ENCODE measurements at places on chromosomes 13 and 19. TPM values are rescaled to one million over a fixed set of nuclear protein-coding genes. Genes with fewer than 3 reads are reported as not detected.
A peak's percentile ranks its signal among the peaks of the same experiment; 100 is the strongest.

GRCh38 chr19:2058570-2059421, 7.8 kb upstream of the MKNK2 start:
- H3K4me3 ChIP-seq, result peak overlapping the region; percentile 44
- H3K27me3 ChIP-seq, result no peaks in the 10 kb centered on the region
- no peak for DNase-seq
- peaks cover 37% of the 10 kb centered on the region for H3K4me1 ChIP-seq
- no peaks in the 10 kb centered on the region for H3K36me3 ChIP-seq

GRCh38 chr13:19590423-19590822, 29.1 kb upstream of the TPTE2 start:
- H3K27ac ChIP-seq, result no peak overlapping the region
- H3K4me1 ChIP-seq, result no peaks in the 10 kb centered on the region
- no peak for DNase-seq
- no peak overlapping the region for H3K4me3 ChIP-seq
- H3K36me3 ChIP-seq, result no peaks in the 10 kb centered on the region

DNA sequence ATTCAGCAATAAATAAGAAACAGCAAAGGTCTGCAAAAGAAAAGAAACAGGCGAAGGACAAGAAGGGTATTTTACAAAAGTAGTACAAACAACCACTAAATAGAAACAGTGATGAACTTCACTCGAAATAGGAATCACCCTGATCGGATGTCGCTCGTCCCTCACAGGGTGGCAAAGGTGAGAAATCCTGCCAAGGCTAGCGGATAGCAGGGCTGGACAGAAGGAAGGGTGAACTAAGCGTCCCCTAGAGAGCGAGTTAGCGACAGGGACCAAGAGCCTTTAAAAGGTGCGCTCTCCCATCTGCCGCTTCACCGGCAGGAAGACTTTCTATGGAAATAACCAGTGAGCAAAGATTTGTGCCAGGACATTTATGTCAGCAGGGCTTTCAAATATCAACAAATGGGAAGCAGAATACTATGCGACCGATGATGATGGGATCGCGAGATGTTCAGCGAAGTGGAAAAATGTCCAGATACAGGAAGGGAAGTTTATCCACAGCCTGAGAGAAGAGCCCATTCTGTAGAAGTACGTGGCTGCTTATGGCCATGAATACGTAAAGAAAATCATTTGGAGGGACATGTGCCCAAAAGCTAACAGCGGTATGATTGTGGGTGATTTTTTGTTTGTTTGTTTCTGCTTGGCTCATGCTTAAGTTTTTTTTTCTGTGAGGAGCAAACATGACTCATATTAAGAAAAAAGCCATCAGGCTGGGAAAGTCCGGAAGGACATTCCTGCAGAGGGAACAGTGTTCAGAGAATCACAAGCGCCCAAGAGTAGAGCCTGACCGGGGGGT, 18.9 kb downstream of the ELAVL1 start:
- no peak overlapping the region for H3K4me3 ChIP-seq
- peak overlapping the region; percentile 52 for H3K27ac ChIP-seq
- no peaks in the 10 kb centered on the region for H3K27me3 ChIP-seq
- H3K36me3 ChIP-seq, result peaks cover 20% of the 10 kb centered on the region
- peak; percentile 72 for DNase-seq
- peaks cover 48% of the 10 kb centered on the region for H3K4me1 ChIP-seq

BEST2 gene
- not detected for total RNA-seq

DNA sequence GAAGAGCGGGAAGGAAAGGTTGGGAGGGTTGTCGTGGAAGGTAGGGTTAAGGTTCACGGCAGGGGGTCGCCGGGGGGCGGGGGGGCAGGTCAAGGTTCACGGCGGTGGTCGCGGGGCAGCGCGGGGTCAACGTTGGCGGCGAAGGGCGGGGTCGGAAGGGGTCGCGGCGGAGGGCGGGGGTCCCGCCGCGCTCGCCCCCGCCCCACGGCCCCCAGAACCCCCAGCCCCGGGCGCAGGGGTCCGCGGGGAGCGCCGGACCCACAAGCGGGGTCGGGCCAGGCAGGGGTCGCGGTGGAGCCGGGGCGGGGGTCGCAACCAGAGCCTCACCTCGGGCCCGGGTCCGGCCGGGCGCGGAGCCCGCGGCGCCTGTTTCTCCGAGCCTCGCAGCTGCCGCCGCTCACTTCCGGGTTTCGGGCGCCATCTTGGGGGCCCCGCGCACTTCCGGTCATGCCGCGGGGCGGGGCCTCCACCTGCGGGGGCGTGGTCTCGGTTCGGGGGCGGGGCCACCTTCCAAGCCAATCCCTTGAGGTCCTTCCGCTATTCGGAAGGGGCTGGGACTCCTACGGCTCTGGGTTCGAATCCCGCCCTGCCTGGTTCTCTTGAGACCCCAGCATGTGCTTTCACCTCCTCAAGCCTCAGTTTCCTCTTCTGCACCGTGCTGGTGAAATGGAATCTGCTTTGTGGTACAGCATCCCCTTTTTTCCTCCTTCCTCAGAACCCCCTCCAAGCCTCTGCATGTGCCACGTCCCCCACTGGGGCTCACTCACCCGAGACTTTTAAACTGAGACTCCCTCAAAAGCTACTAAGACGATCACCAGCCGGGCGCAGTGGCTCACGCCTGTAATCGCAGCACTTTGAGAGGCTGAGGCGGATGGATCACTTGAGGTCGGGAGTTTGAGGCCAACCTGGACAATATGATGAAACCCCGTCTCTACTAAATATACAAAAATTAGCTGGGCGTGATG, at the start of gene SBNO2:
Gene SBNO2 (minus strand): TSS at position 424 of the 965 bp plus-strand sequence. CDS start 19,992 bp downstream, outside the sequence.
- H3K4me1 ChIP-seq, result peaks cover 58% of the 10 kb centered on the region
- peak within 1 kb of the TSS; percentile 78 for H3K4me3 ChIP-seq
- peak; percentile 58 for DNase-seq
- H3K27ac ChIP-seq, result peak within 1 kb of the TSS; percentile 90
- H3K36me3 ChIP-seq, result no peaks in the 10 kb centered on the region

- no peaks in the 10 kb centered on the region for H3K4me1 ChIP-seq
- no peak overlapping the region for H3K27ac ChIP-seq
- no peaks in the 10 kb centered on the region for H3K36me3 ChIP-seq
- no peak for DNase-seq
- H3K4me3 ChIP-seq, result no peak overlapping the region
Measured at GRCh38 chr13:113040597-113041292, 64.8 kb upstream of the F7 start.

DNA sequence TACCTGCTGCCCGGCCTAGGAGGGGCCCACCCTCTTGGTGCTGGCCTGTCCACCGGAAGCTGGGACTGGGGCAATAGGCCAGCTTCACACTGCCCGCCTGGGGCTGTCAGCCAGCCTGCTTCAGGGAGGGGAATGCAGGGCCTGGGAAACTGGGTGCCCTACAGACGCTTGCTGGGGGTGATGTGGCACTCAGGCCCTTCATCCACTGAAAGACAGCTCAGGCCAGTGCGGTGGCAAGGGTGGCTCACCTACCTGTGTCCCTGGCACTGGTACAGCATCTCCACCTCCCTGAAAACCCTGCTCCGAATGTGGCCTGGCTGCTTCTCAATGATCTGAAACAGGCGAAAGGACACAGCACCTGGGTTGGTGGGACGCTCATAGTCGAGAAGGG, 7.8 kb downstream of the MKNK2 start:
- no peak overlapping the region for H3K27ac ChIP-seq
- no peaks in the 10 kb centered on the region for H3K27me3 ChIP-seq
- no peak overlapping the region for H3K4me3 ChIP-seq
- peaks cover 8% of the 10 kb centered on the region for H3K4me1 ChIP-seq
- H3K36me3 ChIP-seq, result no peaks in the 10 kb centered on the region

DNA sequence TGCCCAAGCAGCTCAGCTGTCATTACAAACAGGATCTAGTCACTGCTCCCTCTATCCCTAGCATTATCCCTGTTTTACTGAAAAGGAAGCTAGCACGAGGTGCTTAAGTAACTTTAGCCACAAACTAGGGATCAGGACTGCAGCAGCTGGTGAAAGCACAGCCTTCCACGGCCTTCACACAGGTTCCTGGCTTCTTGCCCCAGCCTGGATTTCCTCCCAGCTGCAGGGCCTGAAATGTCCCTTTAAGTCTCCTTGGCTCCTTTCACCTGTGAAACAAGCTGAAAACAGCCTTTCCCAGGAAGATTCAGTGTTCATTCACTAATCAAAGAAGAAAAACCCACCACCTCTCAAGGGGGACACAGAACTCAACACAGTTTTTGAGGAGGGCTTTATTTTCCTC, 754.5 kb downstream of the DIAPH3 start:
- no peak overlapping the region for H3K4me3 ChIP-seq
- no peak for DNase-seq
- no peak overlapping the region for H3K27ac ChIP-seq
- H3K4me1 ChIP-seq, result no peaks in the 10 kb centered on the region
- H3K27me3 ChIP-seq, result no peaks in the 10 kb centered on the region

LRRC25 gene
- not detected for total RNA-seq

- no peak overlapping the region for H3K27ac ChIP-seq
- H3K36me3 ChIP-seq, result no peaks in the 10 kb centered on the region
- H3K27me3 ChIP-seq, result peaks cover 90% of the 10 kb centered on the region
- DNase-seq, result no peak
- H3K4me1 ChIP-seq, result no peaks in the 10 kb centered on the region
Measured at GRCh38 chr19:51729781-51730180, 6.0 kb upstream of the HAS1 start.

ZNF492 gene
- not detected for total RNA-seq

GRCh38 chr19:40336601-40336900, 11.6 kb downstream of the C19orf47 start:
- H3K36me3 ChIP-seq, result 0 out of 2 replicates have a peak, but pooled peaks cover 3% of the 10 kb centered on the region
- H3K27ac ChIP-seq, result no peak overlapping the region
- H3K4me3 ChIP-seq, result no peak overlapping the region
- no peaks in the 10 kb centered on the region for H3K27me3 ChIP-seq

DNA sequence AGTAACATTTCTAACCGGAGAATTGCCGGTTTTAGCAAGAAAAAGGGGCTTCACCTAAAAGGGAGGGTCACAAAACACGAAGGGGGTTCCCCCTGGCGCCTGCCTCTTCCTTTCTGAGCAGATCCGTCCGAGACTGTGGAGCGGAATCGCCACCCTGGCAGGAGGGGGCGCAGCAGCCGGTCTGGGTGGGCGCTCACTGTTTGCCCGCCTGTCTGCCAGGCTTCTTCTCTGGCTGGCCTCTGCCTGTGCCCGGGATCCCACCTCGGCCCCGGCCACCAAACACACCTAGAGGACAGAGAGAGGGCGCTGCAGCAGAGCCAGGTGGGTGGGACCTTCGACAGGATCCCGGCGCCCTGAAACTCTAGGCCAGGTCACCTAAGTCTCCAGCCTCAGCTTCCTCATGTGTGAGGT, 15.6 kb downstream of the LSM4 start:
- no peaks in the 10 kb centered on the region for H3K27me3 ChIP-seq
- no peak overlapping the region for H3K27ac ChIP-seq
- H3K4me3 ChIP-seq, result no peak overlapping the region

IL12RB1 gene
- total RNA-seq, result 1.1 TPM

PSENEN gene
- 130 TPM for total RNA-seq

OSCAR gene
- 2.4 TPM for total RNA-seq

GRCh38 chr13:80256352-80256932, 84.5 kb downstream of the SPRY2 start:
- no peaks in the 10 kb centered on the region for H3K27me3 ChIP-seq
- H3K4me3 ChIP-seq, result no peak overlapping the region
- H3K27ac ChIP-seq, result no peak overlapping the region
- DNase-seq, result no peak
- no peaks in the 10 kb centered on the region for H3K36me3 ChIP-seq

GRCh38 chr19:48390188-48391099, 907 bp downstream of the KDELR1 start:
- H3K4me1 ChIP-seq, result no peaks in the 10 kb centered on the region
- DNase-seq, result peak; percentile 56
- peaks cover 11% of the 10 kb centered on the region for H3K27me3 ChIP-seq
- peak overlapping the region; percentile 91 for H3K4me3 ChIP-seq
- H3K27ac ChIP-seq, result peak overlapping the region; percentile 58
- H3K36me3 ChIP-seq, result peaks cover 30% of the 10 kb centered on the region

GNG7 gene
- total RNA-seq, result 2.8 TPM

C19orf38 gene
- total RNA-seq, result 1.4 TPM

DNA sequence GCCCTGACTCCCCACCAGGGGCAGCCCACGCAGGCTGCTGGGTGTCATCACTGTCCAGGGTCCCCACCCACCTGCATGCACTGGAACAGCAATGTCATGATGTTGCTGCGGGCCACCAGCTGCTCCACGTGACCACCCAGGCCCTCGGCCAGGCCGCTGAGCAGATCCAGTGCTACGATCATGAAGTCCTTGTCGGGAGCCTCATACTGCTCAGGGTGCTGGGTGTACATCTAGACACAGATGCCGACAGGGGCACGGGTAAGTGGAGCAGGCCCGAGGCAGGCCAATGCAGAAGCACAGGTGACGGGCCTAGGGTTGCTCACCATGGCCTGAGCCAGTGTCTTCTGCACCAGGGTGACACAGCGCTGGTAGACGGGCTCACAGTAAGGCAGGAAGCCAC, 8.7 kb upstream of the FBXW9 start:
- DNase-seq, result no peak
- H3K27ac ChIP-seq, result no peak overlapping the region
- no peak overlapping the region for H3K4me3 ChIP-seq

TMEM150B gene
- total RNA-seq, result not detected

DNA sequence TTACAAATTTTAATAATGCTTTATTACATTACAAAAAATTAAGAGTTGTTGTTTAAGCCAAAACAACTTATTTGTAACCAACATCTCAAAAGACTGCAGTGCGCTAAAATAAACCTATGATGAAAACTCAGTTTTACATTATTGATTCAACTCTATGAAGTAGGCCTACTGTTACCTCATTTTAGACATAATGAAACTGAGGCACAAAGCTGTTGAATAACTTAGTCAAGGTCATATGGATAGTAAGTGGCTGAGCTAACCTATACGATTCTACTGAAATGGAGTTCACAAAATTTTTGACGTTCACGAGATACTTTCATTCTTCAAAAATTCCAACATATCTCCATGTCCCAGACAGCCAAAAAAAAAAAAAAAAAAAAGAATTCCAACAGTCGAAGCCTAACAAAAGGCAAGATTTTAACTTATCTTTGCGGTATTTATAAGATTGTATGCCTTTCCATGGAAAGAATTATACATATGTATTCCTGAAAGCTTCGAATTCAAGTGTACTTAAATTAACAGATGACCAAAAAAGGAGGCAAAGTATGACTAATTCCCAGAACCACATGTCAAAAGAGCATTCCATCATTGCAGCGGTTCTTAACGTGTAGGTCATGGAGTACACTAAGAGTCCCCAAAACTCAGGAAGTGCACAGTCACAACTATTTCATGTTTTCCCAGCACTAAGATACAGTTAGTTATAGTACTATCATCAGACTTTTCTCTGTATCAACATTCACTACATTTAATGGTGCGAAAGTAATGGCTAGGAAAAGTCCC, 69.4 kb downstream of the PSPC1 start:
- no peaks in the 10 kb centered on the region for H3K27me3 ChIP-seq
- no peak overlapping the region for H3K27ac ChIP-seq
- peaks cover 10% of the 10 kb centered on the region for H3K36me3 ChIP-seq
- no peak for DNase-seq

- H3K27ac ChIP-seq, result no peak overlapping the region
- no peak for DNase-seq
- no peaks in the 10 kb centered on the region for H3K27me3 ChIP-seq
- H3K4me3 ChIP-seq, result no peak overlapping the region
Measured at GRCh38 chr19:57905258-57905657, 11.1 kb downstream of the ZNF417 start.
